ENCODE measurements at places on chromosomes 13 and 19. TPM values are rescaled to one million over a fixed set of nuclear protein-coding genes. Genes with fewer than 3 reads are reported as not detected.

Gene BTBD2
- 69.5 TPM for total RNA-seq

Gene C19orf81
- total RNA-seq = not detected

Gene PTGIR
- not detected for total RNA-seq

Gene ZNF730
- 26.0 TPM for total RNA-seq

Gene SEMA6B
- total RNA-seq = 36.9 TPM

Gene ZNF578
- 36.6 TPM for total RNA-seq

Gene SIPA1L3
- 29.1 TPM for total RNA-seq

Gene GPC6
- total RNA-seq = 15.3 TPM

Gene ZIC5
- total RNA-seq = 1.3 TPM

Gene PLEKHF1
- total RNA-seq = 0.63 TPM

Gene PRODH2
- total RNA-seq = not detected

Gene NCAN
- total RNA-seq = 257 TPM

Gene SYNGR4
- total RNA-seq = not detected

Gene OSCAR
- not detected for total RNA-seq

Gene NALCN
- total RNA-seq = 21.6 TPM

Gene TLE6
- 1.9 TPM for total RNA-seq

Gene TPGS1
- 18.8 TPM for total RNA-seq

Gene BABAM1
- 61.3 TPM for total RNA-seq

Gene ATP4A
- total RNA-seq = not detected

Gene SLITRK6
- total RNA-seq = 0.94 TPM

Gene FCER2
- total RNA-seq = not detected

Gene MYO16
- total RNA-seq = 156 TPM

Gene UNC13A
- total RNA-seq = 48.5 TPM

Gene PAN3
- 59.5 TPM for total RNA-seq

Gene LMTK3
- 16.6 TPM for total RNA-seq

Gene GPR12
- 44.1 TPM for total RNA-seq

Gene VSTM1
- total RNA-seq = not detected

Gene APBA3
- 25.4 TPM for total RNA-seq

Gene ONECUT3
- total RNA-seq = not detected

Gene ATP4B
- not detected for total RNA-seq

Gene KLF2
- total RNA-seq = 1.9 TPM

Gene POLR1G
- total RNA-seq = 3.8 TPM

Gene PRR22
- total RNA-seq = 0.94 TPM

Gene KLK1
- total RNA-seq = not detected

Gene CBY2
- total RNA-seq = not detected

Gene ADAMTSL5
- total RNA-seq = not detected

Gene CDC42EP5
- not detected for total RNA-seq

Gene CBLC
- not detected for total RNA-seq

Gene YJEFN3
- 2.5 TPM for total RNA-seq

Gene NPAS1
- 10.0 TPM for total RNA-seq

Gene NMRK2
- total RNA-seq = not detected

Gene PSG6
- total RNA-seq = not detected

Gene OR7D2
- total RNA-seq = not detected

Gene CBARP
- 15.3 TPM for total RNA-seq

Gene KLK5
- not detected for total RNA-seq

Gene GJA3
- total RNA-seq = not detected

Gene MISP
- total RNA-seq = not detected

Gene CEACAM4
- total RNA-seq = not detected

All from parietal lobe (tissue), 2 donors.